Jurkat, Clone E6-1 (cell line): ENCODE measurements at places on chromosomes 5 and 9.

DNA sequence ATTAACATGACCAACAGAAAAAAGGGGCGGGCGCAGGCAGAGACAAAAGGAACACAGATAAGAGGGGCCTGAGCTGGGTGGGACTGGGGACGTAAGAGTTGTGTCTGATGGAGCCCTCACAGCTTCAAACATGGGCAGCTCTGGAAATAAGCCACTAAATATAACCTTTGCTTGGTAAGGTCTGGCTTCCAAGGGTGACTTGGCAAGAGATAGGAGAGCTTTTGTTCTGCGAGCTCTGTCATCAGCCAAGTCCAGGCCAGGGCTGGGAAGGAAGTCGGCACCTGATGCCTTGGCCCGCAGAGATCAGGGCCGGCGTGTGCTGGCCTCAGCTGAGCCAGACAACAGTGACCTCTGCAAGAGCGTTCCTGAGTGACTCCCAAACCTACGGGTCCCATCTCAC, 11.8 kb downstream of the TRUB2 start:
- no peak for DNase-seq

DNA sequence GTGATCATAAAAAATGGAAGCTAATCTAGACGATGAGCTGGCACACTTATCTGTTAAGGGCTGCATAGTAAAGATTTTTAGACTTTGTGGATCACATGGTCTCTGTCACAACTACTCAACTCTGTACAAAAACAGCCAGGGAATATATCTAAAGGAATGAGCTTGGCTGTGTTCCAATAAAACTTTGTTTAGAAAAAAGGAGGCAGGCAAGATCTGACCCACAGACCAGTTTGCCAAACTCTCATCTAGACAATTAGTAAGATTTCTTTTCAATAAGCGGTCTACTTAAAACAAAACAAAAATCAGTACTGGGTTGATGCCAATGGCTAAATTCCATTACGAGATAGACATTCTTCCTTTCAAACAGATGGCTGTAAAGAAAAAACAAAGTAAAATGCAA, 53.0 kb upstream of the RETREG1 start:
- no peak for DNase-seq

DNA sequence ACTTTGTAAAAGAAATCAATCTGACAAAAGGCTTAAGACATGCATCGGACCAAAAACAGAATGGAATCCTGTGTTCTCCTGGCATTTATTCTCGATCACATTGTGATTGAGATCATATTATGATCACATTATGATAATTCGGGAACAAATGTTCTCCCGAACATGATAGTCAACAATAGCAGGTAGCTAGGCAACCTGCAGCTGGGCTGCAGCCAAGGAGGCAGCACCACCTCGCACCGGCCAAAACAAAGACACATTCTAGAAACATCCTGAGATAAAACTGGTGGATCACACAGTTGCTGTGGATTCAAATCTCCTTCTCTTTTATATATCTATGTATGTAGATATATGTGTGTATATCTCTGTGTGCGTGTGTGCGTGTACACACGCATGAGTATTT, 480.6 kb upstream of the CYLC2 start:
- DNase-seq, result no peak

- no peak for DNase-seq
These were observed 10.1 kb downstream of the GLIPR2 start for GRCh38 chr9:36146651-36147050.

DNA sequence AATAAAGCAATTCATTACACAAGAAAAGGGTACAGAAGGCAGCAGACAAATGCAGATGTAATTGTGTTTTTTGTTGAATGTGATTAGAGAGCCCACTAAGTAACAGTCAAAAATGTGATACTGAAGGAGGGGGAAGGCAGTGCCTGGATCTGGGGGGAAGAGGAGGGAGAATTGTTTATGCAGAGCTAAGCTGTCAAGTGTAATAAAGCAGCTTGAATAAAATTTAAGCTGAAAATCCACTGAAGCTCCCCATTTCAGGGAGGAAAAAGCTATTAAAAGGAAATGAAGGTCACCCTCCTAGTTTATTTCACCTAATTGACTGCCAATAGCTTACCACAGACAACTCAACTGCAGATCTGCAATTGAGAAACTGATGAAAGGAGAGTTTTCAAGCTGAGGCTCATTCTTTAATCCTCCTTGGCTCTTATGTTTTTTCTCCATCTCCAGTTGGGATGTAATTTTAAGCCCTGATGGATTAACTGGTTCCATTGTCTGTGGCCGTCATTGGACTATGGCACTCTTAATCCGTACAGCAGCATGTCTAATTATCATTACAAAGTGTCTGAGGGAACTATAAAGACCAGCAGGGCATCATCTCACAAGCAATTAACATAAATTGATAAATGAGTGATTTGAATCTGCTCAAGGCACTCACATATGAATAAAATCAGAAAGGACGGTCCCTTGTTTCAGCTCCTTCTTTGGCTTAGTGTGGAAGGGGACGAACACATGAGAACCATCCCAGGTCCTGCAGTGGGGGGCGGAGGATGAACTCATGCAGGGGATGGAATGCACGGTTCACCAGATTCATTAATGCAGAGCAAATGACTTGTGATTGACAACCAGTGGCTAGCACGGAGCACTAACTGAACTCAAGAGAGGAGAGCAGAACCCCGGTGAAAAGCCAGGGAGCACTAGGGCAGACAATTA, 38.5 kb downstream of the TLE1 start:
- DNase-seq, result no peak

DNA sequence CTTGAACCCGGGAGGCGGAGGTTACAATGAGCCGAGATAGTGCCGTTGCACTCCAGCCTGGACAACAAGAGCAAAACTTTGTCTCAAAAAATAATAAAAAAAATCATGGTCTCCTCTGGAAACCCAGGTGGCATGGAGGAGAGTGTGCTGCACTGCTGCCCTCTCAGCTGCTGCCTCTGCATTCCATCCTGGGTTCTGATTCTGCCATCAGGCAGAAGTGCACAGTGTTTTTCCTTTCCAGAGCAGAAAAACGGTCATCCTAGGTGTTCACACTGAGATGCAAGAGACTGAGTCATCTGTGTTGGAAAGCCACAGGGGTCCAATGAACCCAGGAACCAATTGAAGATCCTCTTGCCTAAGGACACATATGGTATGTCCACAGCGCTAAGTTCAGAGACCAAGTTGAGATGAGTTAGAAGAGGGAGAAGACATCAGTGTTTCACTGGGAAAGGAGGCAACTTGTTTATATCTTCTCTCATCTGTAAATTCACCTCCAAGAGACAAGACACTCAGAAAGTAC, 88.8 kb upstream of the DMRT1 start:
- no peak for DNase-seq

- no peak for DNase-seq
These were observed 99.5 kb downstream of the USP20 start for GRCh38 chr9:129934780-129935179.

- DNase-seq, result no peak
These were observed 74.7 kb downstream of the PPARGC1B start for GRCh38 chr5:149804478-149805450.

GRCh38 chr9:71183251-71183650, 61.8 kb upstream of the TRPM3 start:
- DNase-seq, result no peak

- DNase-seq, result no peak
These were observed 55.3 kb downstream of the RANBP17 start for GRCh38 chr5:170917113-170917512.

DNA sequence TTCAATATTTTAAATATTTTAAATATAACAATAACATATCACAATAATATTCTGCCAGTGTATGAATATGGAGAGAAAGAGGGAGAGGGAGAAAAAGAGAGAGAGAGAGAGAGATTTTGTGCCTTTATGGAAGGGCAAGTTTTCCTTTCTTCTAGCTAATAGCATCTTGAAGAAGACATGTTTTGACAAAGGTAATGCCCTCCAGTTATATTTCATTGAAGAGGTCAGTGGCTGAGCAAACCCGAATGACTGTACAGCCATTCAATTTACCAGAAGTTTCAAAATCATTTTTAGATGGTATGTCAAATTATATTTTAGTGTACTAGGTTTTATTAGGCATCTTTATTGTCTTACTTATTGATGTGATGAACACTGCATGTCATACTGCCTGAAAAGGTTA, 139.3 kb downstream of the EMB start:
- no peak for DNase-seq

DNA sequence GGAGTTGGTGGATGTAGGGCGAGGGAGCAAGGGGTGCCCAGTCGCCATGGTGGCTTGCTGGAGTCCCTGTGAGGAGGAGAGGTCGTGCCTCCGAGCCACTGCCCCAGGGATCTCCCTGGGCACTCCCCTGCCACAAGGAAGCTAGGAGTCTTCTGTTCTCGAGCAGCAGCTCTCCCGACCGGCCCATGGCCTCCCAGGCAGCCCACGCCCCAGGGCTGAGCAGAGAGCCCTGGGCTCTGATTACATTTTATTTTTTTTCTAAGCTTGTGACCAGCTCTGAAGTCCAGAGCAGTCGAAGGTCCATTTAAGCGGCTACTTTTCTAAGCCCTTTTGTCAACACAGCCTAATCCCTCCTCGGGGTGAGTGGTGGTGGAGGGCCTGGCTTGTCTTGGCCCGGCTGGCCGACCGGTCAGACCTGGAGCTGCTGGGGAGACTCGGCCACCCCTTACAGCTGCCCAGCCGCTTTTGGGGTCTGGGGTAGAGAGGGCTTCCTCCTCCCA, 2.1 kb downstream of the RXRA start:
- no peak for DNase-seq

DNA sequence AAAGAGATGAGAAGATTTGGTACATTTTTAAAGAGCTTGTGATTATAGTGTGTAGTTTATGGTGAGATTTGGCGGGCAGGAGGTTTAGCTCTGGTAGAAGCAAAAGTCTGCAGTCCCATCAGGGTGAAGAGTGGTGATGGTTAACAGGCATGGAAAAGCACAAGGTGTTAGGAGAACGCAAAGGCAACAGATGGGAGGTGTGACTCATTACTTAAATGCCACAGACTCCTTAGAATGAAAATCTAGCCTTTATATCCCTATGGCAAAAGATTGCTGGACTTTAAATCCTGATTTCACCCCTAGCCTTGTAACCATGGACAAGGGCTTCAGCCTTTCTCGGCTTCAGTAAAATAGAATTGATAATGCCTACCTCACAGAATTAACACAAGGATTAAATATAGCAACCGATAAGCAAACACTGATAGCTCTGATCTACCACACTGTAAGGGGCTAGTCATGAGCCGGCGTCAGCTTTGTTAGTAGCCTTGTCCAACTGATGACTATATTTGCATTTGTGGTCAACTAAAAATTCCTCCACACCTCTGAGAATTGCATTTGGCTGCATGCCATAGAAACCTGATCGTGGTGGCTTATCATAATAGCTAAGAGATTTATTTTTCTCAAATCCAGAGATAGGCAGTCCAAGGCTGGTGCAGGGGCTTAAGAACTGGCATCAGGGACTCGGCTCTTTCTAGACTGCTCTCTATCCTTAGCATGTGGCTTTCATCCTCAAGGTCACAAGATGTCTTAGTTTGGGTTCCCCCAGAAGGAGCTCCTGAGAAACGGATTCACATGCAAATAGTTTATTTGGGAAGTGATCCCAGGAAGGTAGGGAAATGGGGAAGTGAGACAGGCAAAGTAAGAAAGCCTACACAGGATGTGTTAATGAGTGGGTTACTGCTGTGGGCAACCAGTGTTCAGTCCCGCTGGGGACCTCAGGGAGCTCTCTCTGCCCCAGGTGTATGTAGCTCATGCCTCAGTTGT, 19.6 kb downstream of the MFAP3 start:
- peak; percentile 20 for DNase-seq

GRCh38 chr5:153066281-153066680, 424.2 kb upstream of the GRIA1 start:
- DNase-seq, result no peak

DNA sequence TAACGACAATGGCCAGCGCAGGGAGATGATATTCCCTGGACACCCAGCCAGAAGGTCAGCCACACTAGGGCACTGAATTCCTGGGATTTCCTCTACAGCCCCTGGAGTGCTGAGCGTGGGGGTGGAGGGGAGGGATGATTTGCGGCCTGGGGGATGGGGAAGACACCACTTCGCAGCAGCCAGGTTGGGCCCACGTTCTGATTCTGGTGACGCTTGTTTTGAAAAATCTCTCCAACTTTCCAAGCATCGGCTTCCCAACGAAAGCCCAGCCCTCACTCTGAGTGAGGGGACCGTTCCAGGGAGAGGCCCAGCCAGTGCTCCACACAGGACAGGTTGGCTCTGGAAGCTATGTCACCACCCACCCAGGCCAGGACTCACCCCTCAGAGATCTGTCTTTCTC, 5.4 kb downstream of the GFPT2 start:
- DNase-seq, result no peak

GRCh38 chr5:175894271-175894670, 22.9 kb downstream of the CPLX2 start:
- DNase-seq, result no peak

- DNase-seq, result no peak
These were observed 22.5 kb downstream of the PALM2AKAP2 start for GRCh38 chr9:109802491-109802890.

- DNase-seq, result no peak
These were observed 169.7 kb downstream of the ENTREP1 start for GRCh38 chr9:69494763-69495162.

GRCh38 chr9:95506428-95506677, 10.4 kb downstream of the PTCH1 start:
- no peak for DNase-seq
